ENCODE measurements at places on chromosomes 4 and X.

- no peak for DNase-seq
Measured at GRCh38 chr4:120286813-120287212, 220.2 kb upstream of the MAD2L1 start.

GRCh38 chr4:156999175-156999517 is 27.5 kb upstream of the PDGFC start:
- DNase-seq = no peak

DNA sequence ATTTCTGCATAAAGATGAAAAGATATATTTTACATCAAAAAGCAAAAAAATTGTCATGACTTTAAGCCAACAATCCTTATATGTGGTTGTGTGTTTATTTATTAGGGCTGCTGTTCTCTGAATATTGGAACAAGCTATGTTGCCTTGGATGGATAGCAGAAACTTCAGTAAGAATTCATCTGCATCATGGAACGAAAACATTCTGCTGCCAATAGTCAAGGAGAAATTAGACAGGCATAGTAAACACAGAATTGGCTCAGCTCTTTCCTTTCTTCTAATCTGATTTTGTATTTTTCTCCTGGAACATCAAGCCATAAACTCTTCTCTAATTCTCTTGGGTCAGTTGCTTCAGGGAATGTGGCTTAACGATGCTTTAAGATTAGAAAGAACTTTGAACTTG is 1257.0 kb downstream of the NLGN4X start:
- no peak for DNase-seq

GRCh38 chr4:20474119-20474518 is 222.4 kb downstream of the SLIT2 start:
- DNase-seq = no peak

DNA sequence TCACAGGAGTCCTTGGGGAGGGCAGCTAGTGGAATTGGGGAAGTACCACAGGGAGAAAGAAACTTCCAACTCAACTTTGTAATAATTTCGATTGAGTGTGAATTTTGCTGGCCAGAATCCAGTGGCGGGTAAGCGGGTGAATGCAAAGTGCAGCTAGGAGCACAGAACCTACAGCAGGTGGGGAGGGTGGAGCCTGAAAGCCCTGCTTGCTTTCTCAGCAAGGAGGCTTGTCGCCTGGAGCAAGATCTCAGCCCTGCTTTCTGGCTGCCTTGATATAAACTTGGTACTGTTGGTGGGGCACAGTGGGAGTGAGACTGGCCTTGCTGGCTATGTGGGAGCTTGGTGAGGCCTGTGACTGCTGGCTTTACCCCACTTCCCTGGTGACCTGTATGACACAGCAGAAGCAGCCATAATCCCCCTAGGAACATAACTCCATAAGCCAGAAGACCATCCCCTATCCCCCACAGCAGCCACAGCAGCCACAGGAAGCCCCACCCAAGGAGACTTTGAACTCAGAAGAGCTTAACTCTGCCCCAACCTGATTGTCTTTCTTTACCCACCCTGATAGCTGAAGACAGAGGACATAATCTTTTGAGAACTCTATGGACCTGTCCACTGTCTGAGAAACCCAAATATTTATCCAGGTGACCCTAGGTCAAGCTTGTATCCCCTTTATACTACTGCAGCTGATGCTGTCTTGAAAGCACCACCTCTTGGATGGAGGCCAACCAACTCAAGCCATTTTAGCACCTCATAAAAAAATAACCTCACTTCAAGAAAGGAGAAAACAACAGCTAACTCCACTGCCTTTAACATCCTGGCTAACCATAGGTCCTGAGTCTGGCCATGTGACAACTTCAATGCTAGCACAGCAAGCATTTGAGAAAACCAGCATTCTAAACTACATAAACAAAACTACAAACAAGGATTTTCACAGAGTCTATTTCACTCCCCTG is 87.2 kb upstream of the PDE5A start:
- no peak for DNase-seq

DNA sequence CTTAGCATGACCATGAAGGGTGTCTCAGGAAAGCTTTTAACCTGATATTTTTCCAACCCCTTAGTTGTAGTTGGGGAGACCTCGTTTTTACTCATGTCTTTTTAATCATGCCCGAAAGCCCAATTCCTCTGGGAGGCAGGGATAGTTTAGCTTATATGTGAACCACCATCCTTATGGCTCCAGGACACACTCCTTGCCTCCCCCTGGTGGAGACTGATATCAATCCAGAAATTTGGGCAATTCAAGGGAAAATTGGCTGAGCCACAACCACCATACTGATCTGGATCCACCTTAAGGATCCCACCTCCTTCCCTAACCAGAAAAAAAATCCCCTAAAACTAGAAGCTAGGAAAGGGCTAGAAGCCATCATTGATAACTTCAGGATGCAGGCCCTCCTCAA is 13.4 kb upstream of the COL25A1 start:
- no peak for DNase-seq

- no peak for DNase-seq
Measured at GRCh38 chr4:189096717-189097116, 844.0 kb upstream of the FRG1 start.
